SK-N-SH treated with all-trans-retinoic acid at 6 μM for 48 hours (cell line): ENCODE measurements at places on chromosomes 1 and 21.

DNA sequence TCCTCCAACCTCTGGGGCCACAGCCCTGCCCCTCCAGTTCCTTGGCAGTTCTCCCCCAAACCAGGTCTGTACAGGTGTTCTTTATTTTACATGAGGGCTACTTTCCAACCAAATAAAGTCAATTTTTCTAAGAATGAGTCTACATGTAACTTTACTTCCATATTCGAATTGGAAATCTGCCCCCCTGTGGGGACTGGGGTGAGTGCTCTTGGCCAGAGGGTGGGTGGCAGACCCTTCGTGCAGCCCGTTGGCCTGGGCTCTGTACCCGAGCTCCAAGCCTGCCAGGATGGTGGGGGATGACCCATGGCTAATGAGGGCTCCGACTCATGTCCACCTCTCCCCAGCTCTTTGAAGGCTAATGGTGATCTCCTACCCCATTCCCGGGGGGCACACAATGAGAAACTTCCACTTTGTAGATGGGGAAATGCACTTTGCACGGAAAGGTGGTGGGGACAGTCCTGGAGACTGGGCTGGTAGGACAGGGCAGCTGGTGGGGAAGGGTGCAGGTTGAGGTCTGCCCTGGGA lies 589 bp upstream of the CATSPER4 start:
- ATAC-seq, result no peak

DNA sequence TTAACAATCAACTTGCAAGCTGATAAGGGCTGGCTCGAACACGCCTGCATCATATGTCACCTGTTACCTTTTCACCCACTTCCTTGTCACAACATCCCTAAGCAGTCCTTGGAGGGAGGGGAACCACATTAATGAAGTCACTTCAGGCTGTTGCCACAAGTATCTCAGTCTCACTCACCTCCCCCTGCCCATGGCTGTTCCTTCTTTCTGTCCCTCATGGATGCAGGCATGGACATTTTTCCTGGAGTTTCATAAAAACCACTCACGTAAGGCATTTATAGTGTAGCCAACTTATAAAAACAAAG lies 76.8 kb upstream of the ANGPTL1 start:
- no peak for ATAC-seq

DNA sequence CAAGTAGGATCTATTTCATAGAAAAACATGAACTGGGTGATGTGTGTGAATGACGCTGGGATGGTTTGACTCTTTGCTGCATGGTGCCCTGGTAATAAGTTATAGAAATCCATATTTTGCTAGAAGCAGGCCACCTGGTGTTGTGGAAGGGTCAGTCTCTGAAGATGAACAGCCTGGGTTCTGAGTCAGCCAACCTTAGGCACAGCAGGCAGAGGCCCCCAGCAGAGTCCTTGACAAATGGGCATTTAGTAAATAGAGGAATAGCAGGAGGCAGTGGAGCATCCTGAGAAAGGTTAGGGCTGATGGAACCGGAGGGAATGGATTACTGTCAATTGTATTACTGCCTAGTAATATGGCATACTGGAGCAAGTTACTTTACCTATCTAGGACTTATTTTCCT lies 20.9 kb downstream of the FGGY start:
- no peak for ATAC-seq

DNA sequence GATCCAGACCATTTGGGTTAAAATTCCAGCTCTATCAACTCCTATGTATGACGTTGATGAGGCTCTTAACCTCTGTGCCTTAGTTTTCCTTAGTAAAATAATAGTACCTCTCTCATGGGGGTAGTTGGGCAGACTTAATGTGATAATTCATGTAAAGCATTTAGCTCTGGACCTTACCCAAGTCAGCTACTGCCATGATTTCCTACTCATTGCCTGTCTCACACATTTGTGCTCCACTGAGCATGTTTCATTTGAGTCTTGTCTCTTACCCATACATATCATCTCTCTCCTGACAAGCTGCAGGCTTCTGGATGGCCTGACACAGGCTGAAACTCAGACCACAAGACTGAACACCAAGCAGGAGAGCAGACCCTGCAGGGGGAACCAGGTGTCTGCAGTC lies 77.7 kb upstream of the ZBTB40 start:
- ATAC-seq, result no peak

GRCh38 chr1:112472142-112472541 lies 36.6 kb upstream of the WNT2B start:
- ATAC-seq, result no peak

- peak; percentile 89 for ATAC-seq
These were observed 9.4 kb upstream of the THEMIS2 start for GRCh38 chr1:27862671-27863537.

DNA sequence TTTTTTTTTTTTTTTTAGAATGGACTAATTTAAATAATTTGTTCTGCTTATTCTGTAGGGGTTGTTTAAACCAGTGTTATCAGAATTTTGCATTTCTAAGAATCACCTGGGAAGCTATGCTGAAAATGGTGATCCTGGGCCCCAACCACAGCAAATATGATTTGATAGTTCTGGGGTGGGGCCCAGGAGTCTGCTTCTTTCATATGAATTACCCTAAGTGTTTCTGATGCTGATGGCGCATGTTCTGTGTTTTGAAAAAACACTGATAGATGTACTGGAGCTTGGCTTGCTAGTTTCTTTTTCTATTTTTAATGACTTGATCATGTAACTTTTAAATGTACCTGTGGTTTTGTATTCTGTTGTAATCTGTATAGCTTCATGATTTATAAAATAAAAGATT lies 89.3 kb downstream of the CDC14A start:
- no peak for ATAC-seq

GRCh38 chr1:49045371-49045770 lies 268.7 kb upstream of the BEND5 start:
- ATAC-seq, result no peak
